ENCODE measurements at places on chromosomes 3 and 15.

DNA sequence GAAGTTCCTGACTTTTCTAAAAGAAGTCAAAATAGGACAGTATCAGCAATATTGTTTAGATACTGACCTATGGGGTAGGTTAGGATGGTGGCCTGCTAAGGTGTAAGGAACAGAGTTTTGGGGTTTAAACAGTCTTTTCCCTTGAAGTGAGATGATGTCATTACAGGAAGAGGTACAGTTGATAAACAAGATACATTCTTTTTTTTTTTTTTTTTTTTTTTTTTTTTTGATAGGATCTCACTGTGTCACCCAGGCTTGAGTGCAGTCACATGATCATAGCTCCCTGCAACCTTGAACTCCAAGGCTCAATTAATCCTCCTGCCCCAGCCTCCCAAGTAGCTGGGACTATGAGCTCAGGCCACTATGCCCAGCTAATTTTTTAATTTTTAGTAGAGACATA is 33.3 kb downstream of the SLC25A36 start:
- DNase-seq: no peak

DNA sequence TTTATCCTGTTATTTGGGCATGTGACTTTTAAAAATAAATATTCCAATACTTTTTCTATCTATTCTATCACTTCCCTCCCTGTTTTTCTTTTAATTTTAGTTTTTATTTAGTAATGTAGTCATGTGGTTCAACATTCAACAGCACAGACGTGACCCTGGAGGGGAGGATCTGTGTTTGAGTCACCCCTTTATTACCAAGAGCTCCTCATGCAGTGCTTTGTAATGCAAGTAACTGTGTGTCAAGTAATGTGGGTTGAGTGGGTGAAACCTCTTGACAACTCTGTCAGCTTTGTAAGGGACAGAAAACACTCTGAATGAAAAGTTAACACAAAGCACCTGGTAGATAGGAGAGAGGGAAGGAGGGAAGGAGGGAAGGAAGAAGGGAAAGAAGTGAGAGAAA is 89.7 kb upstream of the FGF12 start:
- no peak for DNase-seq

GRCh38 chr3:171796625-171797264 is 13.5 kb downstream of the PLD1 start:
- DNase-seq: no peak

DNA sequence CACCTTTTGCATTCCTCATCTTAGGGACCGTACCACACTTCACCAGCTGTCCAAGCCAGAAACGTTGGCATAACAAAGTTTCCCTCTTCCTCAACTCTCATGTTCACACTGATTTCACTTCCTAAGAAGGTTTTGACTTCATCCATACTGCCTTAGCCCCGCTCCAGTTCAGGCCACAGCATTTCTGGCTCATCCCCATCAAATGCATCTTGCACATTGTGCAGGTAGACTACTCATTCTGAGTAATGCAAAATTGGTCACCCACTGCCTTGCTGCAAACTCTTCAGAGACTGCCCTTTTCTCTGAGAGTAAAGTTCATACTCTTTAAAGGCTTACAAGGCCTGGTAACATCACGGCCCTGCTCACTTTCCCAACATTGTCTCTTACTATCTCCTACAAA is 8.8 kb downstream of the NUSAP1 start:
- DNase-seq: no peak

DNA sequence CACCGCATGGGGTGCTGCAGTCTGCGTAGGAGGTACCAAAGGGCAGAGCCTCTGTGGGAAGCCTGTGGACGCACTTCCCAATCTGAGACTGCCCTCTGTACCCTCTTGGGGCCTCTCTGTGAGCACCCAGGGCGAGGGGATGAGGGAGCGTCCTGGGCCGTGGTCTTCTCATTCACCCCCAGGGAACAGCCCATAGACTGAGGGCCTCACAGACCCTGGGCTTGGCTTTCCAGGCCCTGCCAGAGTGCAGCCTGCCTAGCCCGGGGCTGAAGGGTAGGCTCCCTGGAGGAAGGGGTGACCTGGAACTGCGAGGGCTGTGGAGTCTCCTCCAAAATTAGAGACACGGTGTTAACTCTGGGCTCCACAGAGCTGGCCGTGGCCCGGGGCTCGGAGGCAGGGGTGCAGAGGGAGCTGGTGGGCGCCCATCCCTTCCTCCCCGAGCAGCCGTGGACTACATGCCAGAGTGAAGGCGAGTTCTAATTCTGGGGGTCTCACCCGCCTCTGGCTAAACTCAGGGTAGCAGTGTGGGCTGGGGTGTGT is 468 bp upstream of the SPTBN5 start:
- no peak for DNase-seq

DNA sequence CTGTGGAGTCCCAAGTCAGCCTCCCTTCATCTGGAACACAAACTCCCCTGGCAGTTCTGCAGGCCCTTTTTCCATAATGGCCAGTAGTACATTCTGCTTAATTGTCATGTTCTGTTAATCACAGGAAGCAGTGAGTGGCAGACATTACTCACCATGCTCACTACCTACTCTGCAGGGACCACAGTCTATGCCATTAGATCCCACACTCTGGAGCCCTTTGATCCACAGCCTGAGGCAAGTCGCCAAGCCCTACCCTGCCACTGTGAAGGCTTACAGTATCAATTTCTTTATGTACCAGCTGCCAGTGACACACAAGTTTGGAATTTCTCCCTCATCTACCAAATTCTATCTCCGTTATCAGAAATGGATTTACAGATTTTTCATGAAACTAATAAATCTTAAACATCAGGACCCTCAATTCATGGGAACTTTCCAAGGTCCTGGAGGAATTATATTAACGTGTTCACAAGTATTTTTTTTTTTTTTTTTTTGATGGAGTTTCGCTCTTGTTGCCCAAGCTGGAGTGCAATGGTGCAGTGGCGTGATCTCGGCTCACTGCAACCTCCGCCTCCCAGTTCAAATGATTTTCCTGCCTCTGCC is 20.6 kb upstream of the WWTR1 start:
- DNase-seq: no peak

GRCh38 chr3:46496746-46497555 is 825 bp upstream of the RTP3 start:
- DNase-seq: no peak

- no peak for DNase-seq
Observed at GRCh38 chr3:106593381-106593780, 724.6 kb upstream of the CBLB start.

DNA sequence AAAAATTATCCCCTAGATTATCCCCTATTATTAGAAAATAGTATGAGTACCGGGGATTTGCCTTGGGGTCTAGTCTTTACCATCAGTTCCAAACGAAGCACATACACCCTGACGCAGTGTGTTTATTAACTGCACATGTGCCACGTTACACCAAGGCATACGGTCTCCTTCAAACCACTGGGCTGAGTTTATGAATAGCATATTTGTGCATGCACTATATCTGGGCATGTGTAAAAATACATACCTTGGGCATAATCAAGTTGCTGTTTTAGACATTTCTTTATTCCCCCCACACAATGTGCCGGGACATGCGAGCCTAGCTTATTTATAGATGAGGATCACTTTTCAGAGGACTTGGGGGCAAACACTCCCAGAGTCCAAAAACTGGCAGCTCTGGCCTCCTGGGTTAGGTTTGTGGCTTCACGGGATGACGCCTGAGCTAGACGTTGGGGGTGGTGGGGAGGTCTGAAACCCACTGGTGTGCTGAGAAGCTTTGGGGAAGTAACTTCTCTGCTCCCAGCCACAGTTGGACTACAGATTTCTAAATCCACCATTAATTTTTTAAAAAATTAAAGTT is 16.2 kb downstream of the IGDCC4 start:
- no peak for DNase-seq

GRCh38 chr3:12898290-12898964 is 57.1 kb upstream of the RPL32 start:
- no peak for DNase-seq

DNA sequence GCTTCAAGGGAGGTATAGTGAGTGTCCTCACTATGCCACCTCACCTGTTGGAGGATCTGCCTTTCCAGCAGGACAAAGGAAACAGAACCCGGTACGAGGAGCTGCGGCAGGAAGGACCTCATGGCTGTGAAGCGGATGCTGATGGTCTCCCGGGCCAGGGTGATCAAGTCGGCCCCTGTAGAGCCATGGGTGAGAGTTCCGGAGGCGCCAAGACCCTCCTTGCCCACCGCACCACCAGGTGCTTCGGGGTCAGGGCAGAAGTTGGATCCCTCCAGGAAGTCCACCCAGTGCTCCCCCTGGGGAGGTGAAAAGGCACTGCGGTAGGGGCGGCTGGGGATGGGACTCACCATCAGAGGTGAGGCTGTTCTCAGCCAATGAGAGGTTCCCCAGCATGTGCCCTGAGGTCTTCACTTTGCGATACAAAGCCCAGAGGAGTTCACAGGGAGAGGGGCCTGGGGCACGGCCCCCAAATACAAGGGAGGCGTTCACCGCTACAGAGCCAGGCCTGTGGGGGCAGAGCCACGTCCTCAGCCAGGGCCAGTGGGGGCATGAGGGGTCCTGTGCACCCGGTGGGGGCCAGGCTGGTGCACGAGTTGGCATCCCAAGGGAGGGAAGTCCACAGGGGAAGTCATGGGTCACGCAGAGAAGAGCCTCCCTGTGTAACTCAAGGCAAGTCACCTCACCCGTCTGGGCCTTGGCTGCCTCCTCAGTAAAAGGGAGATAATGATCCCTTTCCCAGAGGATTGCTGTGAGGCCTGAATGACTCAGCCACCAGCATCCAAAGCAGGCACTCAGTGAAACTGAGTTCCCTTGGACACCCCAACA is 27.7 kb downstream of the C15orf39 start:
- DNase-seq: no peak

GRCh38 chr3:64138656-64139375 is 86.5 kb downstream of the PRICKLE2 start:
- DNase-seq: no peak

GRCh38 chr15:70762469-70763119 is 764 bp downstream of the UACA start:
- no peak for DNase-seq

DNA sequence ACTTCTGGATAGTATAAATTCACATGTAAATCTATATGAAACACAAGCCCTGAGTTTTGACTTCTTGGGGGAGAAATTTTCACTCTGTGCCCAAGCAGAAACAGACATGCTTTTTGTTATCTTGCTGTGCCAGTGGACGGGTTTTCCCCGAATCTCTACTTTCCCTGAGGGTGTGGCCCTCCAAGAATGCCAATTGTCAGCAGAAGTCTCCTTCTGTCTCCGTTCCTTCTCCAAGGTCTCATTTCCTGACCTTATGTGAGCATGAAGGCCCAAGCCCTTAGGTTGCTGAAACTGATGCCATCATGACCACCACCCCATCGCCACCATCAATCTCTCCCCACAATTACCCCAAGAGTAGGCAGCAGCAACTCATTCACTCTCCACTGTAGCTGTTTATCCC is 253.8 kb downstream of the XXYLT1 start:
- DNase-seq: no peak

- no peak for DNase-seq
Observed at GRCh38 chr15:36313021-36313420, 266.4 kb upstream of the CDIN1 start.

DNA sequence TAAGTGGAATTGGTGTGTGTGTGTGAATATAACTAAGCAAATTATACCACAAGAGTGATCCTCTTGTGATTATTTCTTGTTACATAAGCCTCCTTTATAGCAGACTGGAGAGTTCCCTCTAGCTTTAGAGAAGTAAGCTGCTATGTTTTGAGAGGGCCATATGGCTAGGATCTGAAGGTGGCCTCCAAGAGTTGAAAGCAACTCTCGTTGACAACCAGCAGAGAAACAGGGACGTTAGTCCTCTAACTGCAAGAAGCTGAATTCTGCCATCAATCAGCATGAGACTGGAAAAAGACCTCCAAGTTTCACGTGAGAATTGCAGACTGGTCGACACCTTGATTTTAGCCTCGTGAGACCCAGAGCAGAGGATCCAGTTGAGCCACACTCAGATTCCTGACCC is 278.5 kb upstream of the ZNF717 start:
- DNase-seq: no peak

- DNase-seq: no peak
Observed at GRCh38 chr3:193972832-193973231, 163.1 kb upstream of the HES1 start.

DNA sequence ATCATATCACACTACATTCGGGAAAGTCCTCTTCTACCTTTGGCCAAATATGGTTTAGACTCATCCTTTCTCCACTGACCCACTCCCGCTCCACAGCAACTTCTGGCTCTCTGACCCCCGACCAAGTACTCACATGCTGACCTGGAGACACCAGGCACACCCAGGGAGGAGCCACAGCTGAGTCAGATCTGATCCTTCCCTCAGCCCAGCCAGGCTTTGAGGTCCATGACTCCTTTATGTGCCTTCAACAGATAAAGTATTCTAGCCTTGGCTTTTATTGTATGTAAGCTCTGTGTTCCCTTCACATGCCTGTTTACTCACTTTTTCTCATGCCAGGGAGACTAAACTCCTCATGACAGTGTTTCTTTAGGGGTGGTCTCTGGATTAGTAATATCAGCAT is 166.9 kb upstream of the UMPS start:
- DNase-seq: no peak

GRCh38 chr3:136819392-136819730 is 435 bp downstream of the SLC35G2 start:
- peak; percentile 35 for DNase-seq

DNA sequence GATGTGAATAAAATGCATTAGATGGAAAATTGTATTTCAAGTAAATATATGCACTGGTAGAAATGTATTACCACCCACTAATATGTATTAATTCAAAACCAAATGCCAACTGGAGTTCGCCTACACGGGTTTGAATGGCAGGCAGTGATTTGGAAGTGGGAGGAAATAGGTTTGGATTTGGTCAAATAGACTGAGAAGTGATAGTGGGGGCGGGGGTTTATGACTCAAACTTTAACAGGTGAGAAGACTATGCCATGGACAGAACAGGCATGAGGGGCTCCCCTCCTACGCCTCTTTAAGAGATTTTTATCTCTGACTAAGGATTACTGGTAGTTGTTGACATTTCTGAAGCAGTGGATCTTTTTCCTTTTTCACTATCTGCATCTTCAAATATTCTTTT is 677.8 kb downstream of the NTRK3 start:
- DNase-seq: peak; percentile 61

GRCh38 chr3:86984271-86984670 is 6.7 kb downstream of the VGLL3 start:
- no peak for DNase-seq

DNA sequence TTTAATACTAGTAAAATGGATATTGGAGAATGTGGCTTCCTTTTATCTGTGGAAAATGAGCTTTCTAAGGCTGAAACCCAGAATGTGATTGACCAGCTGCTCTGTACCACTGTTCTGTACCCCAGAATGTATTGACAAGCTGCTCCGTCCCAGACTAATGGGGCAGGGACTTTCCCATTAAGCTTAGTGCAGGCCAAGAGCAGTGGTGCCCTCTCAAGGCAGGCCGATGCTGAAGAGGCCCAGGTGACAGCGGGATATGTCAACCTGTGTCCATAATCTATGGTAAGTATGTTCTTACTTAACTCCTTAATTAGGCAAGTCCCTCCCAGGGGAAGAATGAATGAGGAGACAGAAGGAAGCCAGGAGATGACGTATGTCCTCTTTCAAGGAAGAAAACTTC is 31.1 kb downstream of the SGO1 start:
- no peak for DNase-seq

- DNase-seq: no peak
Observed at GRCh38 chr3:150286390-150287147, 121.5 kb upstream of the TSC22D2 start.

- DNase-seq: no peak
Observed at GRCh38 chr3:193262707-193263106, 21.7 kb downstream of the PLAAT1 start.

GRCh38 chr3:197555281-197556261 is at the start of gene BDH1:
Gene BDH1, minus strand, starts transcription at chr3:197555968. Its CDS starts 9,525 bp downstream, at chr3:197546443.
- peak; percentile 70 for DNase-seq

GRCh38 chr15:96701443-96701842 is 370.9 kb downstream of the NR2F2 start:
- DNase-seq: no peak

GRCh38 chr3:123081718-123082369 is 15.0 kb downstream of the PDIA5 start:
- peak; percentile 57 for DNase-seq

All from head of caudate nucleus (tissue), 42 donors.